ENCODE measurements at places on chromosomes 7 and 10. TPM values are rescaled to one million over a fixed set of nuclear protein-coding genes. Genes with fewer than 3 reads are reported as not detected.
A peak's percentile ranks its signal among the peaks of the same experiment; 100 is the strongest.

DNA sequence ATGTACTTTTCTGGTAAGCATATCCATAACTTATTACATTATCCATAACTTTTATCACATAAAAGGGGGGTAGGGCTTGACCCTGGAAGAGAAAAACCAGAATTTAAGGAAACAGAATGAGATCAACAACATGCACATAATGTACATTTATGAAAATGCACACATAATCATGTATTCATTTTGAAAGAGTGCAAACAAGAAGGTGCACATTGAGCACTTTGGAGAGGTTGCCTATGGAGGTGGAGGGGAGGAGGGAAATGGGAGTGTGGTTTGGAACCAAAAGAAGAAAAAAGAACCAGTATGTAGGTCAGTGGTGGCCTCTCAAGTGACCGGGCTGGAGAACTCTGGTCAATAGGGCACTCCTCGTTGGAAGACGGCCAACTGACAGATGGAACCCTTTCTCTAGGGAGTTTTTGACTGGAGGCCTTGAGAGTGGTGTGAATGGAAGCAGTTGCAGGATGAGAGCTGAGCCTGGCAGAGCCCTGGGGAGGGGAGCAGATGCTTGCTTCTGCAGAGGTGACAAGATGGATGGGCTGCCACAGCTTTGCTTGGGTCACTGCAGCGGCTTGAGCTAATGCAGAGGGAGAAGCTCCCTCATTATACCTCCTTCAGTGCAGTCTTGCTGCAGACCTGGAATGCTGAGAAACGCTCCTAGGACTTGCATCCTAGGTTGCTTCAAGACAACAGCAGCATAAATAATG is 192.7 kb downstream of the SEC23IP start:
- H3K4me1 ChIP-seq: no peaks in the 10 kb centered on the region
- peaks cover 3% of the 10 kb centered on the region for H3K27me3 ChIP-seq
- H3K36me3 ChIP-seq: no peaks in the 10 kb centered on the region
- no peak overlapping the region for H3K27ac ChIP-seq

- no peak for DNase-seq
- no peaks in the 10 kb centered on the region for H3K4me1 ChIP-seq
- no peak overlapping the region for H3K27ac ChIP-seq
- H3K27me3 ChIP-seq: peaks cover 10% of the 10 kb centered on the region
- H3K4me3 ChIP-seq: no peak overlapping the region
Measured at GRCh38 chr7:157087646-157088045, 51.1 kb upstream of the UBE3C start.

GRCh38 chr10:11118686-11119085 is 101.0 kb downstream of the CELF2 start:
- no peak overlapping the region for H3K27ac ChIP-seq
- H3K4me3 ChIP-seq: no peak overlapping the region
- peaks cover 3% of the 10 kb centered on the region for H3K36me3 ChIP-seq
- H3K4me1 ChIP-seq: peaks cover 8% of the 10 kb centered on the region
- H3K27me3 ChIP-seq: no peaks in the 10 kb centered on the region

Gene SAP25
- 34.6 TPM for total RNA-seq

- no peak overlapping the region for H3K27ac ChIP-seq
- peaks cover 4% of the 10 kb centered on the region for H3K4me1 ChIP-seq
- no peak overlapping the region for H3K4me3 ChIP-seq
- H3K36me3 ChIP-seq: no peaks in the 10 kb centered on the region
- DNase-seq: peak; percentile 74
Measured at GRCh38 chr10:92087750-92088395, 164.3 kb downstream of the BTAF1 start.

GRCh38 chr7:96558530-96558929 is 151.1 kb downstream of the SEM1 start:
- H3K36me3 ChIP-seq: no peaks in the 10 kb centered on the region
- H3K4me3 ChIP-seq: no peak overlapping the region
- no peak overlapping the region for H3K27ac ChIP-seq

Gene SLIT1
- 1.6 TPM for total RNA-seq

DNA sequence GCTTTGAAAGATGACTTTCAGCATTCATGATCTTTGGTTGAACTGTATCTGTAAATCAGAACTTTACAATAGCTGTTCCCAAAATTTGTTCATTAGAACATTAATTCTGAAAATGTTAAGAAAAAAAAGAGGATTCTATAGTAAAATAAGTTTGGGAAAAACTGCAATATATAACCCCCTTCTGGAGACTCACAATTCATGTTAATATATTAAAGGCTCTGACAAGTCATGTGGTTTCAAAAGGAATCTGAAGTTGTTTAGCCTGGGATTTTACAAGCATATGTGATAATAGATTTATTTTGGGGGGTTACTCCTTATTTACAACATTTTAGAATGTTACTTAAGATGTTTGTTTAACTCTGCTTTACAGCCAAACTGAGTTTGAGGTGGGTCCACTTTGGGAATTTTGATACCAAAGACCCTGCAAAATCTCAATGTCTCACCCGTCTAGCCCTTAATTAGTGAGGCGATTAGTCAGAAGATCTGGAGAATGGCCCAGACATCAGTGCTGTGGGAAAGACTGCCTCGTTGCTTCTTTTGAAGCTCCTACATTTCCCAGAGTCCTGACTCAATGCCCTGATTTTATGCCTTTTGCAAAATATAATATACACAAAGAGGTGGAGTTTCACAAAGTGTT is 40.0 kb downstream of the CDK1 start:
- H3K4me3 ChIP-seq: no peak overlapping the region
- H3K4me1 ChIP-seq: peaks cover 4% of the 10 kb centered on the region
- no peak overlapping the region for H3K27ac ChIP-seq
- no peaks in the 10 kb centered on the region for H3K36me3 ChIP-seq
- H3K27me3 ChIP-seq: peaks cover 2% of the 10 kb centered on the region

GRCh38 chr10:31583293-31583692 is 264.3 kb downstream of the ZEB1 start:
- no peak for DNase-seq
- H3K27me3 ChIP-seq: peaks cover 6% of the 10 kb centered on the region
- no peak overlapping the region for H3K27ac ChIP-seq
- no peaks in the 10 kb centered on the region for H3K36me3 ChIP-seq

DNA sequence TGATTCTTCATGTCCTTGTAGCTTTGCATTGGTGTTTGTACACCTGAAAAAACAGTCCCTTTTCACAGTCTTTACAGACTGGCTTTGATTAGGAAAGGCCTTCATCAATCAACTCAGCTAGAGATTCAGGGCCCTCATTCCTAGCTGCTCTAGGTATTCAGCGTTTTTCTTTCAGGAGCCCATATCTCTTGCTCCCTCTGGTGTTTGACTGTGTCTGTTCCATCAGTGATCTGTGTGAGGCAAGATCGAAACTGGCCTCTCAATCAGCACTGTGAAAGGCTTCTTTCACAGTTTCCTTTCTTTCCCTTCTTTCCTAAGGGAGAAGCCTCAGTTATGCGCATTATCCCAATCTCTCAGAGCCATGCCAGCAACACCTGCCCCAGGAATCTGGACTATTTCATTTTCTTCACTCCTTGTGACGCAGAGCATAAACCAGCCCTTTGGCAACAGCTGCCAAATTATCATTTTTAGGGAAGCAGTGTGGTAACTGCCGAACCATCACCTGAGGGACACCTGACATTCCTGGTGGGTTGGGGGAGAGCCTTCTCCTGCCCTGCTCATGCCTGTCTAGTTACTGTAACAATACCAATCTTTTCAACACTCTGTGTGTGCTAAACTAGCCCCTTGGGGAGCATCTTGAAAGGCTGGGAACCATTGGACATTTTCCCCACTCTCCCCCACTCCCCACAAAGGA is 75.7 kb upstream of the CCDC71L start:
- peaks cover 19% of the 10 kb centered on the region for H3K4me1 ChIP-seq
- peak; percentile 57 for DNase-seq
- H3K36me3 ChIP-seq: no peaks in the 10 kb centered on the region
- H3K27me3 ChIP-seq: no peaks in the 10 kb centered on the region
- H3K4me3 ChIP-seq: no peak overlapping the region
- H3K27ac ChIP-seq: no peak overlapping the region

GRCh38 chr10:15658069-15658702 is 61.5 kb downstream of the ITGA8 start:
- H3K4me1 ChIP-seq: no peaks in the 10 kb centered on the region
- no peaks in the 10 kb centered on the region for H3K27me3 ChIP-seq
- H3K4me3 ChIP-seq: no peak overlapping the region
- no peak overlapping the region for H3K27ac ChIP-seq

GRCh38 chr10:77906951-77907421 is 19.6 kb downstream of the DLG5 start:
- H3K4me3 ChIP-seq: no peak overlapping the region
- H3K4me1 ChIP-seq: no peaks in the 10 kb centered on the region
- H3K36me3 ChIP-seq: no peaks in the 10 kb centered on the region
- no peak overlapping the region for H3K27ac ChIP-seq

Gene SPDYE9
- total RNA-seq: not detected

DNA sequence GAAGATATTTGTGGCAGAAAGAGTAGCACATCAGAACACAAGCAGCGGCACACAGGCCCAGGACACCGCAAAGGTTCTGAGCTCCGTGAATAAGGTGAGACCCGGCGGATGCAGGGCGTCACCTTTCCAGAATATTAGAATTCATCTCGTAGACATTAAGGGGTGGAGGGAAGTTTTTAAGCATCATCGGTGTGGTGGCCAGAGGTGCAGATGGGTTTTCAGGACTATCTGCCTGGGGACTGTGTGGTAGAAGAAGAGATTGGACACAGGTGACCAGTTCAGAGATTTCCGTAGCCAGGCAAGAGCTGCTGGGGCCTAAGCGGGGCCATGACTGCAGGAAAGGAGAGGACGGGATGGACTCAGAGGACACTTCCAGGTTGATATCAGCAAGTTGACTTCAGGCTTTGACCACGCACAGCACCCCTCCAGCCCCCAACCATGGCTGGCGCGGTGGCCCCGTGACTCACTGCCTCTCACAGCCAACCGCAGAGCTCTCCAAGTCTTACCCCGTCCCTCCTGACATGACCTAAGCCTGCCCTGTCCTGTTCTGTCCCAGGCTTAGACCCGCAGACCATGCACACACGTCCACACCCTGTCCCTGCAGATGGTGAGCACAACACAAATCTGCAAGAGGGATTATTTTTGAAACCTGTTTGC is 97.2 kb downstream of the OAT start:
- H3K27ac ChIP-seq: no peak overlapping the region
- H3K4me3 ChIP-seq: no peak overlapping the region
- no peaks in the 10 kb centered on the region for H3K36me3 ChIP-seq
- H3K4me1 ChIP-seq: no peaks in the 10 kb centered on the region

DNA sequence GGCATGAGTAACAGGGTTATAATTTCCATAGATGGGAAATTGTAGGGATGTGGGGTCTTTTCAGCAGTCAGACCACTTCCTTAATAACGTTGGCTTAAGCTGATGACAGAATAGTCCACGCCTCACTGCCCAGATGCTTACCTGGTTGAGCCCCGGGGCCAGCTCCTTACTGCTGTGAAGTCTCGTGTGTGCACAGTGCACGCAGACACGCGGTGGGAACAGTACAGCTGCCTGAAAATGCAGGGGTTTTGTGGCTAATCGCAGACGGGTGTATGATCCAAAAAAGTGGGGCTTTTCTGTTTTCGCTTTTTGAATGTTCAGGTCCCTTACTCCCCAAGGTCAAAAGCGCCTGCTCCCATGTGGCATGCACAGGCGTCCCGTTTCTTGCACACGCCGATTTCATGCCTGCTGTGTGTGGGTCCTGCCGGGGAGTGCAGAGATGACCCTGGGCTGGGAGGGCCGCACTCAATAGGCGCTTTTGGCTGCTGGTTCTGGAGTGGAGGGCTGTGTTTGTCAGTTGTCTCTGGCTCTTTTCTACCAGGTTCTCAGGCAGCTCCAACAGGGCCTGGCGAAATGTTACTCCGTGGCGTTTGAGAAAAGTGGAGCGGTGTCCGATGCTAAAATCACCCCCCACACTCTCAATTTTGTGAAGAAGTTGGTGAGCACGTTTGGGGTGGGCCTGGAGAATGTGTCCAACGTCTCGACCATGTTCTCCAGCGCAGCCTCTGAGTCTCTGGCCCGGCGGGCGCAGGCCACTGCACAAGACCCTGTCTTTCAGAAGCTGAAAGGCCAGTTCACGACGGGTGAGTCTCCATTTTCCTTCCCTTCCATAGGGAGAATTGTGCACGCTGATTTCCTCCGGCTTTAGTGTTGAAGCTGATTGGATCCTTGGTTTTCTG is 116.0 kb downstream of the TRRAP start:
- H3K27me3 ChIP-seq: no peaks in the 10 kb centered on the region
- no peak for DNase-seq
- peaks cover 12% of the 10 kb centered on the region for H3K4me1 ChIP-seq
- H3K4me3 ChIP-seq: no peak overlapping the region
- H3K27ac ChIP-seq: no peak overlapping the region

GRCh38 chr10:5574642-5575131 is 49.9 kb downstream of the CALML3 start:
- H3K27ac ChIP-seq: no peak overlapping the region
- no peak overlapping the region for H3K4me3 ChIP-seq
- H3K36me3 ChIP-seq: no peaks in the 10 kb centered on the region
- DNase-seq: no peak
- H3K4me1 ChIP-seq: peaks cover 3% of the 10 kb centered on the region

DNA sequence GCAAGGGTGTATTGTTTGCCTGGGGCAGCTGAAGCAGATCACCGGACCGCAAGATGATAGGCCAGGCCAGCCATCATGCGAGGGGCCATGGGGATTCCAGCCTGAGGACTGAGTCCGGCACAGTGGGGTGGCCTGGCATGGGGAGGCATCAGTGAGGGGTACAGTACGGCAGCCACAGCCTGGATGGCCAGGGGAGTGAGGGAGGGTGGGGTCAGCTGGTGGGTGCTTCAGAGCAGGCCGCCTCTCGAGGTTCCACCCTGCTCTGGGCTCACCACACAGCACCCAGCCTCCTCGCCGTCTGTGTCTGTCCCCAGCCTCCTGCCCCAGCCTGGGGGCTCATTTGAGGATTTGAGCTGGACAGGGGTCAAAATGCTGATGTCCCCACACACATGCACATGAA is 508.5 kb upstream of the FOXK1 start:
- H3K4me1 ChIP-seq: no peaks in the 10 kb centered on the region
- H3K4me3 ChIP-seq: no peak overlapping the region
- H3K27ac ChIP-seq: no peak overlapping the region
- H3K36me3 ChIP-seq: no peaks in the 10 kb centered on the region
- DNase-seq: no peak

GRCh38 chr10:133316266-133316665 is 7.6 kb downstream of the ZNF511 start:
- no peak overlapping the region for H3K4me3 ChIP-seq
- no peak for DNase-seq
- no peak overlapping the region for H3K27ac ChIP-seq

Gene PUS7
- 11.4 TPM for total RNA-seq

DNA sequence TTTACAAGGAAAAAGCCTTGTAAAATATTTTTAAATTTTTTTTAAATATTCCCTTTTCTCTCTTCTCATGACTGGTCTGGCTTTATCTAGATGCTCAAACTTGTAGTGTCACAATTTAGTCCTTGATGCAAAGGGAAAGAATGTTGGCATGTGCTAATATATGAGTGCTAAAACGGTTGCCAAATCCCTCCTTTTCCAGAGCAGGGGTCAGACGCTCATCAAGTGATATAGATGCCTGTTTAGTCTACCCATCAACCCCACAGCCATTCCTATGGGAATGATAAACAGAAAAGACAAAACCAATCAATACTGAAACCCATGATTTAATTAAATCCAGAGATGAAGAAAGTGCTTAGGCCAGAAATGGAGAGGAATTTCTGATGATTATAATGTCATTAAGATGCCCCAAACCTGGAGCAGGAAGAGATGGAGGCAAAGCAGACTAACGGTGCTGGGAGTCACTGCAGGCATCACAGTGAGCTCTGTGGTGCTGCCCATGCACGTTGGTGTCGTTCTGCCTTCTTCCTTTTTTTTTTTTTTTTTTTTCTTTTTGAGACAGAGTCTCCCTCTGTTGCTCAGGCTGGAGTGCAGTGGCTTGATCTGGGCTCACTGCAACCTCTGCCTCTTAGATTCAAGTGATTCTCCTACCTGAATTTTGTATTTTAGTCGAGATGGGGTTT is 210.1 kb upstream of the STK17A start:
- DNase-seq: no peak
- H3K4me3 ChIP-seq: no peak overlapping the region
- H3K36me3 ChIP-seq: no peaks in the 10 kb centered on the region
- peaks cover 4% of the 10 kb centered on the region for H3K27me3 ChIP-seq
- H3K27ac ChIP-seq: no peak overlapping the region
